ENCODE measurements at places on chromosomes 3 and 15.
A peak's percentile ranks its signal among the peaks of the same experiment; 100 is the strongest.

- DNase-seq, result no peak
Measured at GRCh38 chr3:181689546-181689945, 22.2 kb upstream of the SOX2 start.

- DNase-seq, result no peak
Measured at GRCh38 chr3:104514776-104515175, 851.9 kb upstream of the ALCAM start.

DNA sequence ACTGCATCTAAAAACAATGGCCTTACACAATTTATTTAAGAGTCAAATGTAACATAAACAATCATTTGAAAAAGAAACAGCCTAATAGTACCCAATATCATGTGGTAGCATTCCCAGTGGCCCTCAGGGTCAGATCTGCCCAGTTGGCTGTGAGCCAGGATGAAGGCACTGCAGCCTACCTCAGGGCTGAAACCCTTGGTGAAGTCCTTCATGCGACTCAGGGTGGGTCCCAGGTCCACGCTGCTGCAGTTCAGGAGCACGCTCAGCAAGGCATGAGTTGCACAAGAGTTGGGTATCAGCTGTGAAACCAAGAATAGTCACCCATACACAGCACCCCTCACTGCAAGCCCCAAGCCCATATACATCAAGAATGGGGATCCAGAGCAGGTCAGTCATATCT is 37.1 kb downstream of the SEMA3G start:
- no peak for DNase-seq

- DNase-seq, result peak; percentile 43
Measured at GRCh38 chr3:42526616-42527367, 24.3 kb downstream of the VIPR1 start.

DNA sequence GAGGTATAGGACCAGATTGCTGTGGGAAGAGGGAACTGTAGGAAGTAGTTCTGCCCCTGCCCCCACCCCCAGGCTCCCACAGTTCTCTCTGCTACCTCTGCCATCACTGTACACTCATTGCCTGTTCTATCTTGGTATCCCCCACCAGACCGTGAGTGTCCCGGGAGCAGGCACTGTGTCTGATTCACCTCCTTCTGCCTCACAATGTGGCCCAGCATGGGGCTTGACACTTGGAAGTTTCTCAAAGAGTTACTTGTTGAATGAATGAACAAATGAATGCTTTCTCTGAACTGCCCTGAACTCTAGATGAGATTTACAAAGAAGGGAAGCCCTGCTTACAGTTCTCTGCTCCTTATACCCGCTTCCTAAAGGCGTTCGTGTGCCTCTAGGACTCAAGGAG is 27.1 kb upstream of the PIK3CB start:
- no peak for DNase-seq

- DNase-seq, result no peak
Measured at GRCh38 chr3:96491868-96492267, 322.5 kb upstream of the EPHA6 start.

DNA sequence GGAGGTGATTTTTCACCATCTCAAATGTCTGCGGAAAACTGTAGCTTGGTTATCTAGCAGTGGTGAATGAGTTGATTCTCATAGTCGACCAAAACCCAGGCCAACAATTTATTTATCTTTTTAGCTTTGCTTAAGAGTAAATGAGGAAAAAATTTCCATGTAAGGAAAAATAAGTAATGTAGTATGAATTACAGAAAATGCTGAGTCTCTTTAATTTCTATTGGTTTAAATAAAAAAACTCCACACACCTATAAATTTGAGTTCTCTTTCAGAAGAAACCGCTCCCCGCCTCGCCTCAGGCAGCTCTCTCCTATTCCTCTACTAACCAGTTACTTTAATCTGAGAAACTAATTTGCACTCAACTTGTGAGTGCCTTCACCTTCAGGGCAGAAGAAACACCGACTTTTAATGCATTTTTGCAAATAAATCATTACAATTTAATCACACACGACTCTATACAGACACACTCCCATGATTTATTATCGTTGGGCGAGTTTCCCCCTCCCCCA is 540 bp upstream of the RSRC1 start:
- no peak for DNase-seq

GRCh38 chr15:45704329-45705249 is 69.8 kb downstream of the SQOR start:
- peak; percentile 9 for DNase-seq

DNA sequence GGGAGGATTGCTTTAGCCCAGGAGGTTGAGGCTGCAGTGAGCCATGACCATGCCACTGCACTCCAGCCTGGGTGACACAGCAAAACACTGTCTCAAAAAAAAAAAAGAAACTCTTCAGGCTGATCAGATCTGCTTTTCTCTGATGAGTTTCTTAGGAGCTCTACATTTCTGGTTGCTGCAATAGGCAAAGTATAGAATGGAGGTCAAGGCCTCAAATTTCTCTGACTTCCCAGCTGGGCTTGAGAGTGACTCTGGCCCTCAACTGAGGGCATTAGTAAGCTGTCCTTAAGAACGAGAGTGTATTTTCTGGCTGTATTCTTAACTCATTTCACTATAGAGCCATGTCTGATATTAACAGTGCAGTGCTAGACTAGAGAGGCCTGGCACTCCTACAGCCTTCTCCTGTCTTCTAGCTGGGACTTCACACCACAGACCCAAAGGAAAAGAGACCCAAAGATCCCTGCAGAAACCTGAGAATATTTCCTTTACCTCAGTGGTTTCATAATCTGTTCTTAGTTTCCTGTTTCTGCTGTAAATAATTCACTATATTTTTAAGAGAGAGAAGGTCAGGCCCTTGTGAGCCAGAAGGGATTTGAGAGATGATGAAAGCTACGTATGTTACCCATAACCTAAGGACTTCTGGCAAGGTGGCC is 2.0 kb upstream of the NR1I2 start:
- no peak for DNase-seq

DNA sequence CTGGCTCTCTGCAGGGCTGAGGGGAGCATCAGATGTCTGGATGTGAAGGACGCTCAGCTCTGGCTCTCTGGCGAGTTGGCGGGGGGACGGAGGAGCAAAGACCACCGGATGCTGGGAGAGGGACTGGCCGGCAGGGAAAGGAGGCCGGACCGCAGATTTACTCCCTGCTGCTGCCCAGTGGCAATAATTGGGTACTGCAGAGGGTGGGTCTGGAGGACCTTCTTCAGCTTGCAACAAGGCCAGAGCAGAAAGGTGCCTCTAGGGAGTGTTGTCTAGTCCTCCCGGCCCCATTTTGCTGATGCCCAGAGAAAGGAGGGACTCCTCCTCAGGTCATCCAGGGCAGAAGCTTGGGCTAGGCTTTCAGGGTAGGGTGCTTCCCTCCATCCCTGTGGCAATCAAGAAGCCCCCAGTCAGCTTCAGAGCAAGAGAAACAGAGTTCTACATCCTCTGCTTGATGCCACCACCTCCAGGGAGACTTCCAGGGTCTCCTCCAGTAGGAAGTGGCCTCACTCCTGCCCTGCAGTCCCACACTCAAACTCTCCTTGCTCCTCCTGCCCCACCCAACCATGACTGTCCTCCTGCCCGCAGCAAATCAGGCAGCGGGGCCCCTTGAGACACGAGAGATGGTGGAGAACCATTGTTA is 20.3 kb upstream of the CSPG4 start:
- peak; percentile 54 for DNase-seq

- no peak for DNase-seq
Measured at GRCh38 chr15:85749261-85750151, 45.2 kb downstream of the KLHL25 start.

- DNase-seq, result no peak
Measured at GRCh38 chr3:28598165-28598564, 249.5 kb upstream of the AZI2 start.

GRCh38 chr3:14594234-14594633 is 54.1 kb upstream of the GRIP2 start:
- DNase-seq, result no peak

DNA sequence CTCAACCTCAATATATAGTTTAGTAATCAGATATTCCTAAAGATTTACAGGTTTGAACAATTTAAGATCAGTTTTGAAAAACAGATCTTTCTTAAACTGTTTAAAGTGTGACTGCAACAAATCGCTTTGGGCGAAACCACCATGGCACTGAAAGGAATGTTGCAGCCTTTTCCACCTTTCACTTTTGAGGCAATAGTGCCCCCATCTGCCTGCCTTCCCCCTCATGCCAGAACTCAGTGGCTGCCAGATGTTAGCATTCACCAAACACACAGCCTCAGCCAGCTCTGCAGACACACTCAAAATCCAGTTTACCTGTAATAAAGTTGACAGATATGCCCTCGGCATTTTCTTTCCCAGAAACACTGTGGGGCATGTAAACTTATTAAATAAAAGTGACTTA is 3.3 kb downstream of the LYSMD4 start:
- peak; percentile 19 for DNase-seq

DNA sequence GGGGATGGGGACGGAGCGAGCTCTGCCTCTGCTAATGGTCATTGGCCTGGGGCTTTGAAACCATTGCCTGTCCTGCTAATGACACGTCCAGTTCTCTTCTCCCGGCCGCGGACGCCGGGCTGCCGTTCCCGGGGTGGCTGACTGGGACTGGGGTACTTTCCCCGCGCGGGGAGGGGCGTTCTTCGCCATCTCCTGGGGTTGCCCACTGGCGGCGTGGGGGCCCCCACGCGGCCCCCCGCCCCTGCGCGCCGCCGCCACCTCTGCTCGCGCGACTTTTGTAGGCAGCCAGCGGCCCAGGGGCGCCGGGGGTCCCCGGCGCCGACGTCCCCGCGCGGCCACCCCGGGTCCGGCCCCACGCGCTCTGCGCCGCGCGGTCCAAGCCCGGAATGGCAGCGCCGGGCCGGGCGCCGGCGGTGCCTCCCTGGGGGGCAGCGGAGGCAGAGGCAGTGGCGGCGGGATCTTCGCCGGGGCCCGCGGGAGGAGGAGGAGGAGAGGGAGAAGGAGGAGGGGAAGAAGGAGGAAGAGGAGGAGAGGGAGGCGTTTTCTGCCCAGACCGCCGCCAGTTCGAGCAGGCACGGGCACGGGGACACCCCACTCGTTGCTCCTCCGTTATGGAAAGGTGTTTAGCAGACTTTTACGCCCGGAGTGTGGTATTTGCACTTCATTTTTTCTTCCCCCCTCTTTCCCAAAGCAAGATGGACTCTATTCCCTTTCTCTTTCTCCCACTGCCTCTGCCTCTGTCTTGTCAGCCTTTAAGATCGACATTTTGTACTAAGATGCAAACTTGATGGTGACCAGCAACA is 2.3 kb downstream of the BBX start:
- peak; percentile 40 for DNase-seq

- DNase-seq, result no peak
Measured at GRCh38 chr15:70962084-70962483, 69.5 kb downstream of the LRRC49 start.

DNA sequence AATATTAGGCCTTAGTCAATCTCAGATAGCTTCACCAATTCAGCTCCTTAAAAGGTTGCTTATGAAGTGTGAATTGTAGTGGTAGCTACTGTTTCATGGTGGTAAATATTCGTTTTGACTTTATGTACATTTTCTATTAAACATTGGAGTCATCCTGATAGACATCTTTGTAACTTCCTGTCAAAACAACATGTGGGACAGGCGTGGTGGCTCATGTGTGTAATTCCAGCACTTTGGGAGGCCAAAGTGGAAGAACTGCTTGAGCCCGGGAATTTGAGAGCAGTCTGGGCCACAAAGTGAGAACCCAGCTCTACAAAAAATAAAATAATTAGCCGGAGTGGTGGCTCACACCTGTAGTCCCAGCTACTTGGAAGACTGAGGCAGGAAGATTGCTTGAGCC is 2.0 kb upstream of the TRIM59 start:
- DNase-seq, result no peak

- no peak for DNase-seq
Measured at GRCh38 chr3:70383360-70383831, 71.0 kb upstream of the MDFIC2 start.

DNA sequence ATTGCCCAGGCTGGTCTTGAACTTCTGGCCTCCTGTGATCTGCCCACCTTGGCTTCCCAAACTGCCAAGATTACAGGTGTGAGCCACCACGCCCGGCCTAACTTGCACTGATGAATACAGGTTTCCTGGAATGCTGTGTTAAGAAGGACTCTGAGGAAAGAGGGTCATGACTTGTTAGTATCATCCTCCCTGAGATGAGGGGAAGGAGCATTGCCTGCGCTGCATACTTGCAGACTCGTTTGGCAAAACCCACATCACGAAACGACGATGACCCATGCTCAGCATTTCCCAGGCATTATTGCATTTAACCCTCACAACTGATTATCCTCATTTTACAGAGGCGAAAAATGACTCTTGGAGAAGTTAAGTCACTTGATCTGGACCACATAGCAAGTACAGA is 18.9 kb downstream of the COLQ start:
- no peak for DNase-seq

DNA sequence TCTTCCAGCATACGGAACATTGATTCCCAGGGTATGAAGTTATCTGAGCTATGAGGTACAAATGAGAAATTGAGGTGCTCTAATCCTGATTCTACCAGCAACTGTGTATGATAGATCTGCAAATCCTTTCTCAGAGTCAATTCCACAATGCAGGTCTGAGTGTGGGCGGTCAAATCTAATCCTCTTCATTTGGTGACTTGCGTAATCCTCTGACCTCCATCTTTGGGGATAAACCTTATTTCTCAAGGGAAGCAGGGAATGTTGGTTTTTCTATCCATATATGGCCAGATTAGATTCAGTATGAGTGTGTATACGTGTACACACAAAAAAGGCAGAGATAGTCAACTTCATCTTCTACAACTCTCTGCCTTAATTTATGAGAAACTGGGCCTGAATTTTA is 348.4 kb upstream of the IL12A start:
- no peak for DNase-seq

DNA sequence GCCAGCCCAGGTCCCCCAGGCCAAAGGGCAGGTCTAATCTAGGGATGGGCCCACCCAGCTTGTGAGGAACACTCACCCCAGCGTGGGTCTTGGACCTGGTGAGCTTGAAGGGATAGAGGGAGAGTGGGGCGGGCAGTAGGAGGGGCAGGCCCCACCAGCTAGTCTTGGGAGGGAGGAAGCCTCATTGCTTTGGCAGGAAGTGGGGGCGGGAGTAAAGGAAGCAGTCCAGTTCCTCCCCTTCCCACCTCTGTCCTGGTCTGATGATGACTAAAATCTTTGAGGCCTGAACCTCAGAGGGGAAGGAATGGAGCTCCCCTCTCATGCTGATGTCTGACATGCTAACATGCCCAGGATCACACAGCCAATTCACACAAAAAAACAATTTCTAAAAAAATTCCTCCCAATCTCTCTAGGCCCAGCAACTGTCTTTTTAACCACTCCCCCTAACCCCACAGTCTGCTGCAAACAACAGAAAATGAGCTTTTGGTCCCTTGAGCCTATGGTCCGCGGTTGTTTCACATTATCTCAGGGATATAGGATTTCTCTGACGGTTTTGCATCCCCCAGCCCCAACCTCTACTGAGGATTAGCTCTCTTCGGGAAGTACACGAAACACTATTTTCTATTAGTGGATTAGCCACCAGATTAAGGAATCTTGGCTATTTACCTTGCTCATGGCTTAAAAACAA is 30.7 kb upstream of the DUSP7 start:
- DNase-seq, result no peak

Data from activated CD4-positive, alpha-beta T cell treated with anti-CD3 and anti-CD28 coated beads, Interleukin-2, amount 10 ng/mL, durations not matched to agents 7 days and 5 days (primary cell).